ENCODE measurements at places on chromosomes 2 and 18.

- DNase-seq = peak; percentile 43
Measured at GRCh38 chr2:61793389-61793836, 60.4 kb downstream of the FAM161A start.

GRCh38 chr2:222945887-222946286, 85.1 kb downstream of the ACSL3 start:
- DNase-seq = no peak

DNA sequence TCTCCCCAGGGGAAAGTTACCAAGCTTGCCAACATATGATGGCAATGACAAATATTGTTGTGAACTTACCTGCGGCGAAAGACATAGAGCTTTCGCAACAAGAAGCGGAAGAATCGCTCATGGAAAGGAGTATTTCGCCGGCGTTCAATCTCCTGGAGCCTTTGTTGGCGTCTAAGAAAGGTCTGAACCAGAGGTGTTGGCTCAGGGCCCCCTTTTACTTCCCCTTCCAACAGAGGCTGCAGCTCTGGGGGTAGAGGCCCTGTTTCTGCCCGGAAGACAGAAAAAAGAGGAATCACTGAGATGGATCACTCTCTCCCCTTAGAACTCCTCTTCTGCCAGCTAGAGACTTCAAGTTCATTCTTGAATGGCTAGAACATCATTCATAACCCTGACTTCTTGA, 10.8 kb downstream of the GGCX start:
- DNase-seq = no peak

DNA sequence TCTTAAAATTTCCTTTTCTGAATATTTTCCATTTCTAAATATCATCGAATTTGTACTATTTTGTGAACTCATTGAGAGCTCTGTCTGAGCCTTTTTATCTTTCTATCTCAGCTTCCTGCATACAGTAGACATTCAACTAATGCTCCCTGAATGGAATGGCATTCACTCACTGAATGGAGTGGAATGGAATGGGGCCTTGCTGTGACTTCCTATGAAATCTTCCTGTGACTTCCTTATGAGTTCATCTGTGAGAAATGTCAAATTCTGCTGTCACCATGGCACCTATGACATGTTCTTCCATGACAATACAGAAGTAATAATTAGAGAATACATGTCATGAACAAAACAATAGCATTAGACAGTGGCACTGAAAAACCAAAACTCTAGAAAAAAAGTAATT, 199.6 kb downstream of the NR4A2 start:
- DNase-seq = no peak

GRCh38 chr2:235669269-235669831, 175.5 kb downstream of the AGAP1 start:
- DNase-seq = no peak

DNA sequence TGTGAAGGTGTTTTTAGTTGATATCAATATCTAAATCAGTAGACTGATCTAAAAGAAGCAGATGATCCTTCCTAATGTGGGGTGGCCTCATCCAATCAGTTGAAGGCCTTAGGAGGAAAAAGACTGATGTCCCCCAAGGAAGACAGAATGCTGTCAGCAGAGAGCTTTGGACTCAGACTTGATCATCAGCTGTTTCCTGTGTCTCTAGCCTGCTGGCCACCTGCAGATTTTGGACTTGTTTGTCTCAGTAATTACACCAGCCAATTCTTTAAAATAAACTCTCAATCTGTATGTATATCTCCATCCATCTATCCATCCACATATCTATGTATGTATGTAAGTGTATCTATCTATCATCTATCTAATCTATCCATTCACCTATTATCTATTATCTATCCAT, 301.3 kb downstream of the LPIN1 start:
- no peak for DNase-seq

- DNase-seq = no peak
Measured at GRCh38 chr2:212958757-212959295, 192.6 kb downstream of the IKZF2 start.

DNA sequence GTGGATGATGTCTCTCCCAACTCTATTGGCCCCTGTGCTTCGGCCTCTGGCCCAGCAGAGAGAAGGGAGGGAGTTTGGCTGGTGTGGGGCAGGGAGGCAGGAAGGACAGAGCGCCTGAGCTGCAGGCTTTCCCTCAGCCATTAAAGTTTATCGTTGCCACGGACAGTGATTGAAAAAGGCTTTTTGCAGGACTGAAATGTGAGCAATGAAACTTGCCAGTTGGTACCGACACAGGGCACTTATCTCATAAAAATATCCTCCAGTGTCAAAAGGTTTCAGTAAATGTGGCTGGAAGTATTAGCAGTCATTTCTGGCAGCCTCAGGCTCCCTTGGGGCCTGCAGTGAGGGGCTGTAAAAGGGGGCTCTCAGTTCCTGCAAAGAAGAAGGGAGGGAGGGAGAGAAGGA, 169.2 kb downstream of the GLI2 start:
- DNase-seq = no peak

DNA sequence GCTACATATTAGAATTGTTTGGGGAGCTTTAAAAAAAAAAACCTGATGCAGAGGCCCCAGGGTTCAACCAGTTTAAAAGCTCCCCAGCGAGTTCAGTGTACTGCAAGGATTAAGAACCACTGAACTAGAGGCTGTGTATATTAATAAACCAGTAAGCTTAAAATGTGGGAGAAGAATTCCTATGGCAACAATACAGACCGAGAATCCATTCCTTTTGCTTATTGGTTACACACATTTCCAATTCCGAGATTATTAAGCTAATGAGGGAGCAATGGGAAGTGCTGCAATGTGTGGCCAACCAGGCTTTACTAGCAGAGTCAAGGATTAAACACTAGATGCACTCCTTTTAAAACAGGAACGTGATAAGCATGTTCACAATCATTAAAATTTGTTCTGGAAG, 204.4 kb downstream of the TDRD15 start:
- no peak for DNase-seq

DNA sequence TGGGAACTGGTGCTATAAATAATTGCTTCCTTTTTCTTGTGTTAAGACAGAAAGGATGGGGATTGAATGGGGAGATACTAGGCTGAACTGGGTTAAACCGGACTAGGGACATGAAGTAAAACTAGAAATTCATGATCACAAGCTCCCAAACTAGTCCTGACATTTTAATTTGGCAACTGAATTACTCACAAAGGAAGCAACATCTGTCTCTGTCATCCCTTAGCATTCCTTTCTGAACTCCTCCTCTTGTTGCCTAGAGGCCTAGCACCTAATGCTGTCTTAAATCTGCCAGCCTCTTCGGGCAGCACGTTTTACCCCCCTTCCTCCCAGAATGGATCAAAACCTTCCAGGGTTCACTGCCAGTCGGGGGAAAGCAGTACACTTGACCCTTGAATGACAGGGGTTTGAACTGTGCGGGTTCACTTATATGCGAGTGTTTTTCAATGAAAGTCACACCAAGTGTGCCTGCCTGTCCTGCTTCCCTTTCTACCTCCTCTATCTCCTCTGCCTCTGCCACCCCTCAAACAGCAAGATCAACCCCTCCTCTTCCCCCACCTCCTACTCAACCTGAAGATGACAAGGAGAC, 8.2 kb downstream of the KCTD1 start:
- no peak for DNase-seq

DNA sequence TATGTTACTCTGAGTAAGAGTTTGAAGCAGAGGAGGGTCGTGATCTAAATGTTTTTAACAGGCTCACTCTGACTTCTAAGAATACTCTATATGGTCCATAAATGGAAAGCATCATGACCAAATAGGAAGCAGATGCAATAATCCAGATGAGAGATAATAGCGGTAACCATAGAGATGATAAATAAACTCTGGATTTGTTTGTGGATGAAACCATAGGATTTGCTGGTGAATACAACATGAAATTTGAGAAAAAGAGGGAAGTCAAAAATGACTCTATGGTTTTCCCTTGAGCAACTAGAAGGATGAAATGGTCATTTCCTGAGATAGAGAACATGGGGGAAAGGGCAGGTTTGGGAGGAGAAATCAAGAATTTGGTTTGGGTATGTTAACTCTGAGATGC, 3.9 kb downstream of the HEATR5B start:
- DNase-seq = peak; percentile 20

DNA sequence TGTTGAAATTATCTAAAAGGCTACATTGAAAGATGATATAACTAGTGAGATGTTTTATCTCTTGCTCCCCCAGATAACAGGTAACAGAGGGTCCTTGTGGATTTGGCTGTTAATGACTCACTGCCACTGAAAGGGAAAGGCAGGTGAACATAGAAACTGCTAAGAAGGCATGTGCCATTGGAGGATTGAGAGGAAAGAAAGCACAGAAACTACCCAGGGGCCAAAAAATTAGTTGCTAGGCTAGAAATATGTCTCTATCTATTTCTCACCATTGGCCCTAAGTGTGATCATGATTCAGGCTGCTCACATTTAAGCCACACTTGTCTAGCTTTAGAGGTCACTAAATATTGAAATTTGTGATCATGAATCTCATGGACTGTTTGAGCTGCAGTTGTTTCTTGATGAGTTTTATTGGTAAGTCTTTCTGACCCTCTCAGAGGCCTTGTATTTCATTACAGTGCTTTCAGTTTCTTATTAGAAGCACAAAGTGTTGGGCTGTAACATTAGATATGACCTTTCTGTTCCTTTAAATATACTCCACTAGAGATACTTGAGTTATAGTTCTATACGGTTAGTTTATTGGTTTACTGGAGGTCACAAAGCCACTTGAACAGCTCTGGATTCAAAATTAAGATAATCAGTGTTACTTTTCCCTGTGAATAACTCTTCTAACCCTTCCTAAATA, 26.2 kb downstream of the NAB1 start:
- DNase-seq = no peak

DNA sequence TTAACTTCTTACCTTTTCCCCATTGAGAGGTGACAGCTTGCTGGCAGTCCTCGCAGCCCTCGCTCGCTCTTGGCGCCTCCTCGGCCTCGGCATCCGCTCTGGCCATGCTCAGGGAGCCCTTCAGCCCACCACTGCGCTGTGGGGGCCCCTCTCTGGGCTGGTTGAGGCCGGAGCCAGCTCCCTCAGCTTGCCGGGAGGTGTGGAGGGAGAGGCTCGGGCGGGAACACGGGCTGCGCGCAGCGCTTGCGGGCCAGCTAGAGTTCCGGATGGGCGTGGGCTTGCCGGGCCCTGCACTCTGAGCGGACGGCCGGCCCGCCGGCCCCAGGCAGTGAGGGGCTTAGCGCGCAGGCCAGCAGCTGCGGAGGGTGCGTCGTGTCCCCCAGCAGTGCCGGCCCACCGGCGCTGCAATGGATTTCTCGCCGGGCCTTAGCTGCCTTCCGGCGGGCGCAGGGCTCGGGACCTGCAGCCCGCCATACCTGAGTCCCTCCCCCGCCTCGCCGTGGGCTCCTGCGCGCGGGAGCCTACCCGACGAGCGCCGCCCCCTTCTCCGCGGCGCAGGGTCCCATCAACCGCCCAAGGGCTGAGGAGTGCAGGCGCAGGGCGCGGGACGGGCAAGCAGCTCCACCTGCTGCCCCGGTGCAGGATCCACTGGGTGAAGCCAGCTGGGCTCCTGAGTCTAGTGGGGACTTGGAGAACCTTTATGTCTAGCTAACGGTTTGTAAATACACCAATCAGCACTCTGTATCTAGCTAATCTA, 335.0 kb downstream of the CBLN2 start:
- no peak for DNase-seq

GRCh38 chr2:153604133-153604532, 125.6 kb upstream of the RPRM start:
- DNase-seq = no peak

GRCh38 chr2:46471-47345, at the start of gene FAM110C:
FAM110C (minus strand) TSS chr2:46505; CDS start chr2:46385, 120 bp downstream.
- DNase-seq = no peak

- DNase-seq = no peak
Measured at GRCh38 chr18:76346490-76347130, 148.4 kb downstream of the ZNF516 start.

GRCh38 chr2:217276433-217276832, 416.6 kb upstream of the TNP1 start:
- no peak for DNase-seq

- peak; percentile 57 for DNase-seq
Measured at GRCh38 chr2:11583840-11584524, 50.1 kb downstream of the GREB1 start.

DNA sequence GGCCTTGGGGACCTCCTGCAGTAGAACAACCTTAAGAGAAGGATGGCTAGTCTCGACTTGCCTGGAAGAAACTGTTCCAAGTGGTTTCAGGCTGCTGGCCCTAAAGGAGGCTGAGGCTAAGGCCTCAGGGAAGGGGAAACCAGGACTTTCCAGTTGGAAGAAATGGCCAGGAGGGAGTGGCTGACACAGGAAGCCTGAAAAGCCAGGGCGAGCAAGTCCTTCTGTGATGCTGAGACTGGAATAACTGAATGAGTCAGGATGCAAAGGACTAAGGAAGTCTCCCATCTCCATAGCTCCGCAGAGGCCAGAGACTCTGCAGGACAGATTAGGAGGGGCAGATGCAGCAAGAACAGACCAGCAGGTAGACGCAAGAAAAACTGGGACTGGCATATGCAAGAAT, 7.4 kb downstream of the HTRA2 start:
- DNase-seq = no peak

- no peak for DNase-seq
Measured at GRCh38 chr2:73642338-73643018, at the start of gene NAT8. NAT8 (minus strand) TSS chr2:73642422; CDS start chr2:73641628, 794 bp downstream.

DNA sequence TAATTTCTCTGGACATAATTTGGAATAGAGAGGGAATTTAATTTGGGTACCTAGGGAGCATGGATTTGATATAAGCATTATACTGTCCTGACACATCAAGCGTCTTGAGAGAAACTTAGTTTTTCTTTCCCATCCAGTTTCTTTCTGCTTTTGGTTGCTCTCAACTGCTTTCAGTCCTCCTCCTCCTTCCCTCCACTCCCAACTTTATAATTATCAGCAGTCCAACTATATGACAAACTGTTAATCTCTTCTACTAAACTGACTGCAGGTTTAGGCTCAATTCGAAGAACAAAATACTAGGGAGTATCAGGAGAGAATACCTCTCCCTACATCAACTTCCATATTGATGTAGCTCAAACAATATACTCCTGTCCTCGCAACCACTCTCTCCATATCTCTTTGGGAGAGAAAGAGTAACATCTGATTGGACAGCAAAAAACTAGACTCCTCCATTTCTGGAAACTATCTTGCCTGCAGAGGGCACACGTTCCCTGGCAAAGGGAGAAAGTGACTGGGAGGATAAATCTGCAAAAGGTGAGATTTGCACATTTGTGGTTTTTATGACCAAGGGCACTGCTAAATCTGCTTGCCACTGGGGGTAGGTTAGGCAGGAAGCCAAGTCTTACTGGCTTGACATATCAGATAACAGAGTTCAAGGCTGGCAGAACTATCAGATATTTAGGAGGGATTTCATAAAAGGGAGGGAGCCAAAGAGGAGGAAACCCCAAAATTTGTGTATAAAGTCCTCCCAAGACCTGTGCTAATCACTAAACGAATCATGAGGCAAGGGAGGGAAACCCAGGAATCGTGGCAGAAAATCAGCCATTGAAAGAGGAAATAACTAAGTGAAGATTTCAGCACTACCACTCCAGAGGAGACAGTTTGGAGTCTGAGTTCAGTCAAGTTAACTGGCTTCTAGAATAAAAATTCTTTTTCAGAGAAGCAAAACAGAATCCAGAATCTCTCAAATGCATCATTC, 40.0 kb downstream of the ICA1L start:
- DNase-seq = peak; percentile 52
